ENCODE measurements at places on chromosomes 4 and X.

- no peak for DNase-seq
Measured at GRCh38 chrX:29746326-29746725, 469.0 kb upstream of the MAGEB2 start.

- no peak for DNase-seq
Measured at GRCh38 chr4:24753519-24753918, 41.9 kb upstream of the SOD3 start.

DNA sequence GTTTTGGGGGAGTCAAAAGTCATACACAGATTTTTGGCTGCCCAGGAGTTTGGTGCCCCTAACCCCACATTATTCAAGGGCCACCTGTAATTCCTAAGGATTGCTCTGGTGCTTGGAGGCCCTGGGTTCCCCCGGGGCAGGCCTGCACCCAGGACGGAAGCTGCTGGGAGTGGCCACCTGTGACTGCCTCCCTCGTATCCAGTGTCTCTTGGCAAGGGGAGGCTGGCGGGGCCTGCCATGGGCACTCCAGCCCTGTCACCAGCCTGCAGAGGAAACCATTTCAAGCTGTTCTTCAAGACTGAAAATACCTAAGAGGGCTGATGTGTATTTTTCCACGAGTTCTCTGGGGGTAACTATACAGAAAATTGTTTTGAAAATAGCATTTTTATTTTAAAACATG is 24.5 kb upstream of the GPR78 start:
- DNase-seq: no peak

DNA sequence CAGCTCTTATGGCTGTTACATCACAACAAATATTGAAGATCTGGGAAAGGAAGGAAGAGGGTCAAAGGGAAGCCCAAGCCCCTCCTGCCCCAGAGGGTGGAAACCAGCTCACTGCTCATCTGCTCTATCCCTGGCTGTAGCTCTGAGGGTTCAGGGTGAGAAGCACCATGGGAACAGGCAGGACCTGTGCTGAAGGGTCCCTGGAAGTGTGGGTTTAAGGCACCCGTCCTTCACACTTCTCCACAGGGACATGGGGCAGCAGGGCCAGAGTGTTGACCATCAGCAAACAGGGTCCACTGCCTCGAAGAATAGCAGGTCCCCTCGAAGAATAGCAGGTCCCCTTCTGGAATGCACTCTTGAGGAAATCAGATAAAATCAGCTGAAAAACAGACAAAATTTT is 4.4 kb downstream of the RTL5 start:
- DNase-seq: no peak

DNA sequence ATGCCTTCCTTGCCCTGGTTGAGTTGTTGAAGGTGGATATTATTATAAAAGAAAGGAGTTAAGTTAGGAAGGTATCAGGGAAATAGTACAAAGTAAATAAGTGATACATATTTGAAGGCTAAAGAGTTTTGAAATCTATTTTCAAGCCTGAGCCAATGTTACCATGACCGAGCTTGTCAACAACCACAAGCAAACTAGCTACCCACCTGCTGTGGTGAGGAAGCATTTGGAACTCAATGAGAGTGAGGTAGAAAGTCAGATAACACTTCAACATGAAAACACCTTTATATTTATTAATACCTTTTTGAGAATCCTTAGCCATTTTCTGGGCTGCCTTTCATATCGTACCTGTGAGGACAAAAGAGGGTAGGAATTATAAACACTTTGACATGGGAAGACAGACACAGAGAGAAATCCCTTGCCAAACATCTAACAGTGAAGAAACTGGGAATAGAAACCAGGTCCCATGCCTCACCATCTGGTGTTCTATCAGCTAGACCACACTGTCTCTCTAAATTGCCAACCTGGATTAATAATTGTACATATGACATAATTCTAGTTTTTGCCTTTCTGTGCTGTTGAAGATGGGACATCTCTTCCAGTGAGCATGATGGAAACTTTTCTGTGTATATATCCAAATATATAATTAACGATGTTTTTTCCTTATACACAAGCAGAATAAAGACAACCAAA is 606.4 kb upstream of the NR3C2 start:
- no peak for DNase-seq

DNA sequence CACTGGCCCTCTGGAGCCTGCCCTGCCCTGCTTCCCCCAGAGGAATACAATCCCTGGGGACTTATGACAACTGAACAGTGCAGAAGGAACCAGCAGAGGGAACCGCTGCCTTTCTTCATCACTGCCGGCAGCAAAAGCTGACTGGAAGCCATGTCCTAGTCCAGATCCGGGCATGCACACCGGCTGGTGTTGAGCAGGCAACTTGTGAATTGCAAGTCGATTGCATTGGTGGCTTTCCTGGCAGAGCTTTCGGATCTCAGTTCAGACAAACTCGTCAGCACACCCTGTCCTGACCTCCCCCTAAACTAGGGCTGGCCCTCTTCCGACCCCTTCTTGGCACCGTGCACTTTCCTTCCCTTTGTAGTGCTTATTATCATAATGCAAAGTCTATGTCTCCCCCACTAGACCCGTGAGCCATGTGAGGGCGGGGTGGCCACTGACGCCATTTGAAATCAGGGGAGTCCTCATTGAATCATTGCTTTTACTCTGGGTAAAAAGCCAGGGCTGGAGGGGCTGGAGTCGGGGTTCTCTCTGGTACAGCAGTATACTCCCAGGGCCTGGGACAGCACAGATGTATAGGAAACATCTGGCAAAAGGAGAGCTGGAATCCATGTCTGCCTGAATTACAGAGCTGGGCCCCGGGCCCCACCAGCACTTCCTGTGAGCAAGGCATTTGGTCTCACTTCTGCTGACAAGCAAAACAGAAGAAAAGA is 1.8 kb downstream of the ARHGAP4 start:
- DNase-seq: no peak

DNA sequence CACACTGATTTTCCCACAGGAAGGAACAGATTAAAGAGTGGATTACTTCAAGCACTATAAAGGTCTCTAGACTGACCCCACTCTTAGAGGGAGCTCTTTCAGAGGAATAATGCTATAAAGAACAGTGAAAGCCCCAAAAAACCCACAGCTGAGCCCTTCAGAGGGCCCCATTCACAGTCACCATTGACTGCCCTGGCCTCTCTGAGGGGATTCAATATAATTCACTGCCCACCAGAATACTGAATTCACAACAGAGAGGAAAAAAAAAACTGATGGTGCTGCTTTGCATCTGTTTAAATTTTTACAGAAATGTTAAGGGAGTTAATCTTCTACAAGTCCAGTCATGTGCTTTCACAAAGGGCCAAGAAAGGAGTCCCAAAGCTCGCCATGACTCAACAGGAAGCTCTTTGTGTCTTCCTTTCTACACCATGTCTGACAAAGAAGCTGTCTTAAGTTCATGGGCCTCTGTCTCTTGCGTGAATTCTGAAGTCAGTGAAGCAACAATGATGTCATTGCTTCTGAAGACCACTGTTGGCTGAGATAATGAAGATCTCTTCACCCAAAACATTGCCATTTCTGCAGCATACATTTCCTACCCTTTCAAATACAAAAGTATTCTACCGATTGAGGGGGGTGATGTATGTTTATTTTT is 174.9 kb downstream of the ADAMTS3 start:
- DNase-seq: no peak
